ENCODE measurements at places on chromosomes 1 and 21.

DNA sequence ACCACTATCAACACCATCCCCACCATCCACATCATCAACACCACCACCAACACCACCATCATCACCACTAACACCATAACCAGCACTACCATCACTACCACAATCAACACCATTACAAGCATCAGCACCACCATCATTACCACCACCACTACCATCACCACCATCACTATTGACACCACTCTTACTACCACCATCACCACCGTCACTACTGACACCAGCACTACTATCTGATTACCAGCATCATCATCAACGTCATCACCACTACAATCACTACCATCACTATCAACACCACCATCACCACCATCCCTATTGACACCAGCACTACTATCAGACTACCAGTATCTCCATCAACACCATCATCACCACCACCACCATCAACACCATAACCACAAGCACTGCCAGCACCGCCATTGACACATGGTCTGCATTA is 106.1 kb upstream of the RUNX3 start:
- DNase-seq = no peak

DNA sequence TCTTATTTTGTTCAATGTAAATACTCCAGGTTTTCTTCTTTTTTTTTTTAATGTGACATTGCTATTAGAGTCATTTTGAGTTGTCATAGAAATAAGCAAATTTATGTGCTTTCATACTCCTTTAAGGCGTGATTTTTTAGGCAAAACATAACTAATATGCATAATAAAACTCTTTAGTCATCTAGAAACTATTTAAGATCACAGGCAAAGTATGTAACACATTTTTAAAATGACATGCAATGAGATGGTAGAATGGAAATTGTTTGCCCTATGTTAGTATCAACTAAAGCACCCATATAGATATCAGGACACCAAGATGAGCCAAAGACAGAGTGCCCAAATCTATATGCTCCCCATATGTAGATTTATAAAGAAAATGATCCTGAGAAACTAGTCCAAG is 41.5 kb upstream of the SGIP1 start:
- DNase-seq = no peak

GRCh38 chr1:145979746-145980456 is 15.4 kb downstream of the POLR3GL start:
- no peak for DNase-seq

GRCh38 chr1:15224974-15225373 is 22.0 kb upstream of the FHAD1 start:
- no peak for DNase-seq

GRCh38 chr1:237045278-237046016 is 3.5 kb downstream of the RYR2 start:
- DNase-seq = no peak

DNA sequence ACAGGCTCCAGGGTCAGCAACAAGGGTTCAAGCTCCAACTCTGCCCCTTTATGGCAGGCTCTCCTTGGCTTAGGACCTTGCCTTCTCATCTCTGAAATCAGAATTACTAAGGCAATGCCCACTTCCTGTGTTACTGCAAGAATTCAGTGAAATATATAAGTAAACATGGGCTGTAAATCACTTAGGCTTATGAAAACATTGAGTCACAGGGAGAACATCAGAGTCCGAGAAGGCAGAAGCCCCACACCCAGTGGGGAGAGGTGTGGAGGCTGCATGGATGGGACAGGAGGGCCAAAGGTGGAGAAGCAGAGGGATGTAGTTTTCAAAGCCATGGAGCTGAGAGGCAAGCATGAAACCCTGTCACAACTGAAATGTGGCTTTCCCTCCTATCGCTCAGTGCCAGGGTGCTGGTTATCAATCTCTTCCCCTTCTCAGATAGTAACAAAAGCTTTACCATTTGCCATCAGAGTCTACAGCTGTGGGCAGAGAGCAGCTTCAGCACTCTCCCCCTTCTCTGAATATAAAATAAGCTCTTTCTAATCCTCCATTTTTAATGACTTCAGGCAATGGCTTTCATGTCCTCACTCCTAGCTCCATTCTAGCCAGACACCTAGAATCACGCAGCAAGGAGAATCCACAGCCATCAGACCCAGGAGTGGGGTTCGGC is 3.4 kb downstream of the RGS8 start:
- no peak for DNase-seq

DNA sequence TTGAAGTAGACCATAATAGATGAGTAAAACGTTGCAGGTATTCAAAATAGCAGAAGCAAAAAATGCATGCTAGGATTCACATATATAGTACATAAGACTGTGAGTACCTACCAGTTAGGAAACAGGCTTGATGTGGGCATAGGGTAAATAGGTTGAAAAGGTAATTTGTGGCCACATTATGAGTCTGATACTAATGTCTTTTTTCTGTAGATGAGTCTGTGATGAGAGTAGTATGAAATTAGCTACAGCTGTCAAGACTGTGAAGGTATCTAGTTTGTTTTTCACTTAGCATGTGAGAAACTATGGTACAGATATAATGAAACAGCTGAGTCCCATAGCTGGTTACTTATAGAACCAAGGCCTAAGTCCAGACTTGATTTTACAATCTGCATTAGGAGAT is 12.4 kb upstream of the SPATA1 start:
- DNase-seq = no peak

DNA sequence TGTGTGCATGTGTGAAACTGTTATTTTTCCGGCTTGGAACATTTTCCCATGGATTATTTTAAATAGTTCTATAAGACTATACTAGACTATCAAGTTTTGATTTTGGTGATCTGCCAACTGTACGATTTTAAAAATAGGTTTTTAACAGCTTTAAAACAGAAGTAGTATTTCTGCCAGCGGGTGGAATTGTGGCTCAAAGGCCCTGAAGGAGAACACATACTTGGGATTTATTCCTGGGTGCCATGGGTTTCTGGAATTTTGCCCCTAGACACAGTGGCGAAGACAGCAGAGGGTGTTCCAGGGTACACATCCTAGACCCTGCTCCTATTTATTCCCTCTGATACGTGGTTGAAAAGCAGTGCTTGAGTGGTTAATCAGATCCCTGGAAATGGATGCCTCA is 81.7 kb upstream of the IPO9 start:
- DNase-seq = no peak

DNA sequence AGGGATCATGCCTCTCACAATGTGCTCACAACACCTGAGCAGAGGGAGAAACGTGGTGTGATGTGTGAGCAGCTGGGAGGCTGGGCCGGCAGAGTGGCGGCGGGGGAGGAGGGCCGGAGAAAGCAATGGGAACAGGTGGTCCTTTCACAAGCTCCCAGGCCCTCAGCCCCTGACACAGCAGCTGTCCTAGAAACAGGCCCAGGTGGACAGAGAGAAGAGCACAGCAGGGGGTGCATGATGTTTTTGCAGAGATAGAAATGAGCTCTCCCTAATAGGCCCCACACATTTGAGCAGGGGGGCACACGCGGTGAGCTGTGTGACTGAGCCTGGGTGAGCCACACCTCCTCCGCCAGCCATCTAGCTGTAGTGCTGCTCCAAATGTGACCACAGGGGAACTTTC is 7.6 kb upstream of the RGS16 start:
- DNase-seq = peak; percentile 18

DNA sequence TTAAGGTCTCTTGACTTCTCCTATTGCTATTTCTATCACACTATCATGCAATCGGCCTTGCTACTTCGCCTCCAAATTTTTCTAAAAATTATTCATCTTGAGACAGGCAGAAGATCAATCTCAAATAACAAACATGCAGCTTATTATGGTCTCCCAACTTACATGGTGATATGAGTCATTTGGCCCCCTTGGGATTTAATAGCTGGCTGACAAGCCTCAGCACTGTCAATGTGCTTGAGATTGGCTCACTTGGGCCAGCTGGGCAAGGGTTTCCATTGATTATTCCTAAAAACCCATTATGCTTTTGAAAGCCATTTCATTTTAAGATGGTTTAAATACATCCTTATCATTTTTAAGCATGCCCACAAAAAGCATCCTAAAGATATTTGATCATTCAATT is 224.5 kb upstream of the NFIA start:
- no peak for DNase-seq

DNA sequence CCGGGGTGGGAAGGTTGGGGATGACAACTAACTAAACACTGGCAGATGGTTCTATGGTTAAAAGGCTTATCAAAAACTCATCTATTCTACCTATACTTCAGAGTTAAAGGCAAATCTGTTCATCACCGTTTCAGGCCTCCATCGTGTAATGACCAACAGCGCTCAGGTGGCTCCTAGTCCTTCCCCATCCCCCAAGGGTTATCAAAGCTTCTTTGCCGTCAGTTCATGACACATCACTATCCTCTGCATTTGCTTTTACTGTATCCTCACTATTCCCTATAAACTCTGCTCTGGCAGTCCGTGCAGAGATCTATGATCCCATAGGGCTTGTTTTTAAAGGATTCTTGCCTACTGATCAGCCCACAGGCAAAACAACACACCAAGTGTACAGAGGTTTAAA is 8.2 kb downstream of the HMGN1 start:
- no peak for DNase-seq

DNA sequence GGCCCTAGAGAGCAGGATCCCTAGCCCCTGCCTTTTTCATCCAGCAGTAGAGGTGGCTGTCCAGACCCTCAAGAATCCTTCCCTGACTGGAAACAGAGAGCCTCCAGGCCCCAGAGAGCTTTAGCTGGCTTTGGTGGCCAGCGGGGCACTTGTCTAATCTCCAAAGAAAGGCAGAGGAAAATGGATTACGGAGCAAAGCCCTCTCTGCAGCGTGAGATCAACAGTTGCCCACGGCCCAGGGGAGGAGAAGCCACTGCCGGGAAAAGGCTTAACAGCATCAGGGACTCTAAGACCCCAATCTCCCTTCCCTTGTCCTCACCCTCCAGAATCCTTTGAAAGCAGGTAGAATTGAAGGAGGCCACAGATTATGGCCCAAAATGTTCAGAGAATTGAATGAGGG is 35.8 kb upstream of the GRIK3 start:
- DNase-seq = no peak

DNA sequence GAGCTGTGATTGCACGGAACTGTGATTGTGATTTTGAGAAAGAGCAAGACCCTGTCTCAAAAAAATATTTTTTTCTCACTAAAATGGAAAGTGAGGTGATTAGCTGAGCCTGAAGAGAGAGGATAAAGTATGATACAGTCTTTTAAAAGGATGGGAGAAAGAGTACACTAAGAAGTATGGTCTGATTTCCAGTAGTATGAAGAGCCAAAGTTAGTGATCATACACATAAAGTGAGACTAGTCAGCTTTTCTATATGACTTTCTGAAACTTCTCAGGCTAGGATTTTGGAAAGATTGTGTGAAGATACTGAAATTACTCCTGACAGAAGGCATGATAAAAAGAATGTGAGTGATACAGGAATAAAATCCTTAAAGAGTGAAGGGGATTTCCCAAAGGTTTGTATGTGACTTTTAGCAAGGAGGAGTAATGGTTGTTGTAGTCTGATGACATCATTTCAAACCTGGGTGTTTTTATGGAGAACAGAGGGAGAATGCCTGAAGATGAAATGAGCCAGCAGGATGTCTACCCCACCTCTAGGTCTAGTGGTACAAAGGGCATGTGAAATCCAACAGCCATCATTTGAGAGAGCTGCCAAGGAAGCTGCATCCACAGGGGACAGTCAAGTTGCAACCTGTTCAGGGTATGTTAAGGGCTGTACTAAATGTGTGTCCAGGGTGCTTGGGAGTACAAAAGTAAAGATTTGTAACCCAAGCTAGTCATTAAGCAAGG is 157.7 kb downstream of the PIK3R3 start:
- no peak for DNase-seq

GRCh38 chr1:204013052-204013451 is 59.9 kb upstream of the SOX13 start:
- DNase-seq = no peak

DNA sequence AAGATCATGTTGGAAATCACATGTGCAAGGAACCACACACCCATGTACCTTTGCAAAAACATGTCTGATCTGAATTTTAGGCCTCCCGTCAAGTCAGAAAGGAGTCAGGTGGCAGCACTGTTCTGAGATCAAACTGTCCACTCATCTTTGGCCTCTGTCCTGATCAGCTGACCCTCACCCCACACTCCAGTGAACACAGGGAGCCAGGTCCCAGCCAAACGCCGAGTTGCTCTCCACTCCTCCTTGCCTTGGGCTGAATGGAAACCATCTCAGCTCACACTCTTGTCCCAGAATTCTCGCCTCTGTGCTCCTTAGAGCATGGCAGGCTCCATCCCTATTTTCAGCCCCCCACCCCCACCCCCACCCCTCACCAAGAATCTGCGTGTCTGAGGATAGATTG is 4.6 kb upstream of the RNF186 start:
- no peak for DNase-seq

All from NCI-H1930 (cell line).